ENCODE measurements at places on chromosomes 7 and 10.

DNA sequence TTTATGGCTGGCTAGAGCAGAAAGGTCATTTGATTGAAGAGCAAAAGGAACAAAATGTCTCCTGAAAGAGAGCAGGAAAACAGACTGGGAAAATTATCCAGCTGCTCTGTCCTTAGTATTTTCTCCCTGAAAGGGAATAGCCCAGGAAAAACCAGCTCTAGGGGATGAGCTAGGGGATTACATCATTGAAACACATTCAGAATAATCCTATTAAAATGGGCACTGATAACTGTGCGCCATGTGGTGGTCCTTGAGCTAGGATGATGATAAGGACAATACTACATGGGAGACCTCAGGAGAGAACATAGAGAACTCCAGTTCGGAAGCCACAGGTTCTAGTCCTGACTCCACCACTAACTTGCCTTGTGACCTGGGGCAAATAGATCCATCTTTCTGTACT is 873.8 kb downstream of the TYW1 start:
- no peak for DNase-seq

- no peak for DNase-seq
Observed at GRCh38 chr7:151306374-151306773, 35.2 kb upstream of the NUB1 start.

DNA sequence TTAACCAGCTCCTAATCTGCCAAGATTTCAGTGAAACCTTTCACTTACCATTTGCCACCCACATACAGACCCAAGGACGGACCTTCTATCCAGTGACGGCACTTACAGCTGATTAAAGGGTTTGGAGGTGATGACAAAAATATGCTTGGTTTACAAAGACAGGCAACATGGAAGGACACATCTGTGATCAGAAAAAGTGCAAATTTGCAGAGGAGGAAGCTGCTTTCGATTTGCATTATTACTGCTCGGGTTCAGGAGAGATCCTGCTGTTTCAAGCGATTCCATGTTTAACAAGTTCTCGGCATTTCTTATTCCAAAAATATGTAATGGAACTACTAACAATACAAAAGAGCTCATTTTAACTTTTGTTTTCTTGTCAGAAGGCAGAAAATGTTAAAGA is 109.0 kb downstream of the JAZF1 start:
- no peak for DNase-seq

GRCh38 chr10:124679401-124679800 is 64.8 kb downstream of the FAM53B start:
- DNase-seq, result no peak

- DNase-seq, result no peak
Observed at GRCh38 chr7:9680713-9681112, 1247.3 kb downstream of the NXPH1 start.

- DNase-seq, result no peak
Observed at GRCh38 chr10:4067531-4067930, 282.5 kb upstream of the KLF6 start.

GRCh38 chr7:155882596-155882995 is 70.3 kb upstream of the SHH start:
- DNase-seq, result no peak

DNA sequence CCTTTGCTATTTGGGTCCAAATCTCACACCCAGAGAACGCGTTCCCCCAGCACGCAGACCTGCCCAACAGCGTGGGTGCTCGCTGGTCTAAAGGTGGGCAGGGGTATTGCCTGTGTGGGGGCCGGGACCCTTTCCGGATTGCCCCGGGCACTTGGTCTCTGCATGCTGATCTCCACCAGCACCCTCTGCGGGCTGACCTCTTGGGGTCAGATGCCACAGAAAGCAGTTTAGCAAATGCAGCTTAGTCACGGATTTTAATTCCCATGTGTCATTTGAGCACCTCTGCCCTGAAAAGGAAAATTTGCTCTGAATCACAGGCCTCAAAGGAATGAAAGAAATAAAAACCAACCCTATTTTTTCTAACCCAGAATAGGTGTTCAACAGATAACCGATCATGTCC is 46.7 kb downstream of the PKD1L1 start:
- DNase-seq, result no peak

DNA sequence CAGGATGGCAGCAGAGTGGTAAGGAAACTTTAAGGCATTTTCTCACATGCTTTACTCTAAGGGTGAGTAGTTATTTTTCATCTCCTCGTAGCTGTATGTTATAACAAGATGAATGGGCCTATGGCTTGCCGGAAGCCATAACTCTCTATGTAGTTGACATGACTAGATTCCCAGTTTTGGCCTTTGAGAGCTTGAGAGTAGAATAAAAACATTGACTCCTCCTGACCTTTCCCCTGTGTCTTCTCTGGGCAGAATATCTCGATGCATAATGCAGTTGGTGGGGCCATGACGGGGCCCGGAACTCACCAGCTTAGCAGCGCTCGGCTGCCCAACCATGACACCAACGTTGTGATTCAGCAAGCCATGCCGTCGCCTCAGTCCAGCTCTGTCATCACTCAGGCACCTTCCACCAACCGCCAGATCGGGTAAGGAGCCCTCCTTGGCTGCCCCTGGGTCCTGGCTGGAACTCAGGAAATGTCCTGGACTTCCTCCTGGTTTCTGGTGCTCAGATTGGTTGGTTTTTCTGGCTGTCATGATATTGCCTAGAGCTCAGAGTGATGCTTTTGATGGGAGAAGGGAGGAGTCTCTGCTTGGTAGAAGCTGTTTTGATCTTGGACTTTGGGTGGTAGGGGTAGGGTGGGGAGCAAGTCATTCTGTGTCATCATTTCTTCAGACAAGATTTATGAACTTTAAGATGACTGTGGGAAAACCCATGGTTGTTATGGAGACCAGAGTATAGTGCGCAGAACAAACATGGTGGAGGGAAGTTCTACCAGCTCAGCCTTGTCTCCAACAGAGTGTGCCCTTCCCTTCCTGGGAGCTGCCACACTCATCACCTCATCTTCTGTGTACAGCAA is 158.0 kb downstream of the CREB5 start:
- DNase-seq, result no peak

GRCh38 chr10:34528320-34528719 is 286.8 kb downstream of the PARD3 start:
- no peak for DNase-seq

- no peak for DNase-seq
Observed at GRCh38 chr7:111919631-111920179, 286.5 kb downstream of the DOCK4 start.

DNA sequence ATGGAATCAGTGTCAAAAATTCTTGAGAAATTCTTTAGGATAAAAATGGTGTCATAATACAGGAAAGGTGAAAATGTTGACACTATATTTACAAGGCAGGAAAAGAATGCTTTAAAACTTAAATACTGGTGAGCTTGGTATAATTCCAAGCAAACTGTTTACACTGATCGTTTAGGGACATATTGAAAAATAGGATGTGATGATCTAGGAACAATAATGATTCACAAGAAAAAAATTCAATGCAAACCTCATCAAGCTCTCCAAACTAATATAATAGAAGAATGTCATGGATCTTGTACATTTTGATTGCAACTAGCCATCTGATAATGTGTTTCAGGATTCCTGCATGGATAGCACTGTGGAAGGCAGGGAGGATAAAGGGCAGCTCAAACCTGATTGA is 98.4 kb downstream of the CHRM2 start:
- DNase-seq, result no peak

GRCh38 chr7:65477326-65477725 is 103.7 kb downstream of the ZNF92 start:
- DNase-seq, result no peak

GRCh38 chr10:60652628-60653027 is 125.7 kb upstream of the CDK1 start:
- no peak for DNase-seq
